SW 1271 (cell line): ENCODE measurements at places on chromosomes 4 and X.

DNA sequence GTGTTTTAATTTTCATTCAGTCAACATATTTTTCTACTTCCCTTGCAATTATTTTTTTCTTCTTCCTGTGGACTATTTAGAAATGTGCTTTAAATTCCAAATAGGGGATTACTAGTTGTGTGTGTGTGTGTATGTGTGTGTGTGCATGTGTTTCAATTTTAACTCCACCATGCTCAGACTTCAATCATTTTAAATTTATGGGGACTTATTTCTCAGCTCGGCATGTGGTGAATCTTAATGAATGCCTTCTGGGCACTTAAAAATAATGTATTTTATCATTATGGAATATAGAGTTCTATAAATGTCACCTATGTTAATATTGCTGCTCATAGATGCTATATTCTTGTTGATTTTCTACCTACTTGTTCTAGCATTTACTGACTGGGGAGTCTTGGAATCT is 465.6 kb upstream of the PRKX start:
- no peak for DNase-seq

DNA sequence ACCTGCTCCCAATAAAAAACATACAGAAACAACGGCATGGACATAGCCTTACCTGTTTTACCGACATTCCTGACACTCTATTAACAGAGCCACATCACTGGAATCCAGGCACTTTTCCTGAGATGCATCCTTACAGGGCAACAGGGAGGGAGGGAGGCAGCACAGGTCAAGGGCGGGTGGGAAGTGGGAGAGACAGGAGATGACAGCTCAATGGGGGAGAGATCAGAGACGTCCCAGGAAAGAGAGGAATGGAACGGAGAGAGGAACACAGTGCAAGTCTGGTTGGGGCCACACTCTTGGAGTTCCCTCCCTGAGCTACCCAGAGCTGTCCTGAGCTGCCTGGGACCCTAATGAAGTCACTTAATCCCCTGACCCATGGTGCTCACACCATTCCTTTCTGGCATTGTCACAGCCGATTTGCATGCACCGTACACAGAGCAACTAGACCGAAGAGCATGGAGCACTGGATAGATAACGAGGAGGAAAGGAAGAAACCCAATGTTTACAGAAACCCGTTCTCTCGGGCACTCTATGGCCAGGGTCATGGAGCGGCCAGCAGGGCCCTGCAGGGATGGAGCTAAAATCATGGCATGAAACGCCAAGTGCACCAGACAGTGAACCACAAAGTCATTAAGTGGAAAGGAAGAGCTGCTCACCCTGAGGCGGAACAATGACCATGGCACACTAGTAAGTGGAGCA is 93.1 kb downstream of the NSUN7 start:
- no peak for DNase-seq

- no peak for DNase-seq
Observed at GRCh38 chr4:76156635-76157034, 8.4 kb upstream of the NUP54 start.

GRCh38 chr4:127832585-127832984 is 48.1 kb upstream of the PLK4 start:
- DNase-seq, result no peak

DNA sequence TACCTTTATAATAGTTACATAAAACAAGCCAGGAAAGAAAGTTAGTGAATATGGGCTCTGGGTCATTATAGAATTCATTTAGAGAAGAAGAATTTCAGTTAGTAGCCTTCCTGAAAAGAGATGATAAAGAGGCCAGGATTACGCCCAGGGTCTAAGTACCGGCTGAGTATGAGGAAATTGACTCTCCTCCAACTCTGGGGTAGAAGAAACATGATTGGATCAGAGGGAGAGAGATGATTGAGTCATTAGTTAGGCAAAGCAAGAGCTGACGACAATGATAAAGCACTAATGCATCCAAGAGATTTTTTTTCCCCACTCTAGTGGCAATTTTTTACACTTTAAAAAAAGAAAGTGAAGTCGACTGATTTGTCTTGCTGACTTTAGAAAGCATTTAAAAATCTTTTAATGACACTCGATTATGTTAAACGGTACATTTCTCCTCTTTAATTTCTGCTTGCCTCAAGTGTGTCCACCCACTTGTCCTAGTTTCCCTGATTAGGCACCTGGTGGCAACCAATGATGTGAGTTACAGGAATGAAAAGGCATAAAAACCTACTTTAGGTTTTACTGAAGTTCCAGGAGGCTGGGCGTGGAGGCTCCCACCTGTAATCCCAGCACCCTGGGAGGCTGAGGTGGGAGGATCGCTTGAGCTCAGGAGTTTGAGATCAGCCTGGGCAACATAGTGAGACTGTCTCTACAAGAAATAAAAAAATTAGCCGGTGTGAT is 37.3 kb upstream of the IGFBP7 start:
- no peak for DNase-seq

DNA sequence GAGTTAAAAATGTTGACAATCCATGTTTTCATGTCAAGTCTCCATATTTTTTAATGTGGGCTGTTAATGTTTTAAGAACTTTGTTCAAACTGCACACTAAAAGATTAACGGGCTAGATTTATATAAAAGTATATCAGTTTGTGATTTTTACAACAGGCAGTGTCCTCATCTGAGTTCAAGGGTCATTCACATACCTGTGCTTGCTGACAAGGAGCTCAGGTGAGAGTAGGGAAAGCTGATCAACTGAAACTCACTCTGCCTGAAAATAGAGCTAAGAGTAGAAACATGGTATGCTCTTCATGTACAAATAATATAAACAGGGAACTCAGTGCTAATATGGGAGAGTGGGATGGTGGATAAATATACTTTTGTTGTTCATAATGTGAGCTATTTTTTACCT is 102.3 kb upstream of the DKK2 start:
- DNase-seq, result no peak
